ENCODE measurements at places on chromosomes 11 and 22.

- no peak for DNase-seq
These were observed 125.0 kb upstream of the NCAM1 start for GRCh38 chr11:112836256-112836602.

DNA sequence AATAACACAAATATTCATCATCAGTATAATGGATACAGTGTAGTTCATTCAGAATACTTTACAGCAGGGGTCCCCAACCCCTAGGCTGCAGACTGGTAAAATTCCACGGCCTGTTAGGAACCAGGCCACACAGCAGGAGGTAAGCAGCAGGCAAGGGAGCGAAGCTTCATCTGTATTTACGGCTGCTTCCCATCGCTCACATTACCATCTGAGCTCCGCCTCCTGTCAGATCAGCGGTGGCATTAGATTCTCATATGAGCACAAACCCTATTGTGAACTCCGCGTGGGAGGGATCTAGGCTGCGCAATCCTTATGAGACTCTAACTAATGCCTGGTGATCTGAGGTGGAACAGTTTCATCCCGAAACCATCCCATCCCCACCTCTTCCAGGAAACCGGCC lies 125.1 kb downstream of the SERGEF start:
- DNase-seq = no peak

- no peak for DNase-seq
These were observed 16.5 kb downstream of the RDX start for GRCh38 chr11:110279881-110280280.

DNA sequence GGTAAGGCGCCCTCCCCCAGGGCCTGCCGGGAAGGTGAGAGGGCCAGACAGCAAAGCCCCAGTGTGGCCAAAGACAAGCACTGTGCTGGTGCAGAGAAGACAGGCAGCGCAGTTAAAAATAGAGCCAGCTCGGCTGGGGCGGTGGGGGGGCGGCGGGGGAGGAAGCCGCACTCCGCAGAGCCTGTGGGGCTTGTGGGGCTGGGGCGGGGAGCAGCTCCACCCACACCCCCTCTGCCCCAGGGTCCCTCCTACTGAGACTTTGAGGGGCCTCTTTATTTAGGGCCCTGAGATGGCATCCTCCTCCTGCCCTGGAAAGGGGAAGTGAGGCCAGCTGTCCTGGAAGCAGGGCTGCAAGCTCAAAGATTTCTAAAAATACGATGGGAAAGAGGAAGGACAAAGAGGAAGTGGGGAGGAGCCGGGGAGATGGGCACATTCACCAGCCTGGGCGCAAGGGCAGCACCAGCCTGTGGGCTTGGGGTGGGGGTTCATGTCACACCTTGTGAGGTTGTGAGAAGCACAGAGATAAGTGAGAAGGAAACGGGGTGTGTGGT lies 2.6 kb downstream of the CYTH4 start:
- DNase-seq = no peak

DNA sequence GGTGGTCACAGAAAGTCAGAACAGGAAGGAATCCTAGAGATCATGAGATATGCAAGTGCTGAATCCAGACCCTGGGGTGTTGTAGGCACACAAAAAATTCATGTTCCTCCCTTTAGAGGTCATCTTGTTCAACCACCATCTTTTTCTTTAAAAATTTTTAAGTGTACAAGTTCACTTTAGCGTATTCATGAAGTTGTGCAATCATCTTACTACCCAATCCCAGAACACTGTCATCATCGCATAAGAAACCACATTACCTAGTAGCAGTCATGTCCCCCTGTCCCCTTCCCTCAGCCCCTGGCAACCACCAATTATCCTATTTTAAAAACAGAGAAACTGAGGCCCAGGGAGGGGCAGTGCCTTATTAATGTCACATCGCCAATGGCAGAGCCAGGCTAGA lies 20.3 kb upstream of the WNT11 start:
- DNase-seq = no peak
